ENCODE measurements at places on chromosomes 6 and 20.

DNA sequence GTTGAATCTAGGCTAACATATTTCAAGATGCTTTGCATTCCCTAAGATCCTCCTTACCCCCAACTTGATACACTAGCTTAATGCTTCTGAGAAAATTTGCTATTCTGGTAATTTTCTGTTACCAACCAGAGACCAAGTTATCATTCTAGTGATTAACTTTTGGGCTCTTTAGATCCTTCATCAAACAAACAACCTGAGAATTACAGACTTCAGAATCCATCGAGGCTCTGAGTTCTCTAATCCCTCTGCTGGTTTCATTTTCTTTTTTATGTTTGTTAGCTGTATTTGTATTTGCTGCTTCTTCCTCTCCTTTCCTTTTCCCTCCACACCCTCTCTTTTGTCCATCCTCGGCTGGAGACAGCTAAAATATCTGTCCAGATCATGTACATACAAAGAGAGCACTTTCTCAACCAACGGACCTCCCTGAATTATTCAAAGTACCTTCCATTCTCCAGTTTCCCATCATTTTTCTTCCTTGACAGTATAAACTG, 98.7 kb upstream of the RIPOR2 start:
- no peaks in the 10 kb centered on the region for H3K36me3 ChIP-seq
- no peak overlapping the region for H3K27ac ChIP-seq
- H3K27me3 ChIP-seq = no peaks in the 10 kb centered on the region

DNA sequence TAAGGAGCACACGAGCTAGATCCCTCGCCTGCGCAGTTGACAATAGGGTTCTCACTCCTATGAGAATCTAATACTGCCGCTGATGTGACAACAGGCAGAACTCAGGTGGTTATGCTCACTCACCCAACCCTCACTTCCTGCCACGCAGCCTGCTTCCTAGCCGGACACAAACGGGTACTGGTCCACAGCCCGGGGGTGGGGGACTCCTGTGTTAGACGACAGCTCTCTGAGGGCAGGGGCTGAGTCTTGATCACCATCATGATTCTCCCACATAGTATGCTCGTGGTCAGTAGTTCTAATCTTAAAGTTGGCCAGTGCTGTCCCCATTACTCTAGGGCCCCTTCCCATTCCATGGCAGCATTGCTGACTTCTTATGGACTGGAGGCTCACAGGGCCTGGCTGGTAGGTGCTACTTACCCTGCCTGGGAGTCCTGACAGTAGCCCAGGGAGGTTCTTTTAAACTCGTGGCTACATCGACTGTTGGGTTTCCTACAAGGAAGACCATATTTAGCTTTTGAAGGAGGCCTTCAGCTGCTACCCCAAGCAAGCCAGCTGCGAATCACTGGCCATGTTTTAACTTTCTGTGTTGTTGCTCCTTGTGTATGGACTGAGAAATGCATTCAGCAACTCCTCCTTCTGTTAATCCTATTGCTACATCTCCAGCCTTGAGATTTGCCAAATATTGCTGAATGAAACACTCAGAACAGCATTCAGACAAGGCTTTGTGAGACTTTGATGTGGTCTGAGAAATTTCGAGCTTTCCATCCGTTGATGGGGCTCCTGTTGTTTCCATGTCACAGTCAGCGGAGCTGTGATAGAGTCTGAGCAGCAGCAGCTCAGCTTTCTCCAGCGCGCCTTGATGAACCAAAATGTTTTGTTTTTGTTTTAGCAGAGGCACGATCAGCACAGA, 300.3 kb downstream of the NRN1 start:
- H3K27me3 ChIP-seq = no peaks in the 10 kb centered on the region
- H3K4me1 ChIP-seq = no peaks in the 10 kb centered on the region

GRCh38 chr6:112713402-112713801, 366.3 kb downstream of the RFPL4B start:
- H3K36me3 ChIP-seq = no peaks in the 10 kb centered on the region
- no peaks in the 10 kb centered on the region for H3K4me1 ChIP-seq
- no peaks in the 10 kb centered on the region for H3K27me3 ChIP-seq
- ATAC-seq = no peak

- no peaks in the 10 kb centered on the region for H3K4me1 ChIP-seq
- H3K27ac ChIP-seq = no peak overlapping the region
- no peak for ATAC-seq
- H3K36me3 ChIP-seq = no peaks in the 10 kb centered on the region
- H3K4me3 ChIP-seq = no peak overlapping the region
- no peaks in the 10 kb centered on the region for H3K27me3 ChIP-seq
These were observed 472.0 kb downstream of the CD109 start for GRCh38 chr6:74167976-74168375.

DNA sequence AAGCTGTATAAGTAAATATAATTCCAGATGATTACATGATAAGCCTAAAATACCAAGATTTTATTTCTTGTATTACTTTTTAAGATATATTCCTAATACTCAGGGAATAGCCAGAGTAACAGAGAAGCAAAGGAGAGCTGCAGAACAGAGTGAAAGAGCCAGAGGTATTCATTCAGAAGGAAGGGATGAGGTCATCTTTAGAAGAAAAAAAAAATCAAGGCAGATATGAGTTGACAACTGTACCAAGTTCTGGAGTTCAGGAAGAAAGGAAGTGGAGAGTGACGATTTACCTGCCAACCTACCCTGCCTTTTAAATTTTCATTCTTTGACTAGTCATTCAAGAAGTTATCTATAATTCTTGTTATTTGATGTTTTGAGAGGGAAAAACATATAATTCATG, 28.8 kb upstream of the NHSL1 start:
- peaks cover 6% of the 10 kb centered on the region for H3K4me1 ChIP-seq
- H3K4me3 ChIP-seq = no peak overlapping the region
- ATAC-seq = no peak
- H3K27me3 ChIP-seq = no peaks in the 10 kb centered on the region
- no peak overlapping the region for H3K27ac ChIP-seq

- H3K27ac ChIP-seq = no peak overlapping the region
- no peak for ATAC-seq
- H3K4me3 ChIP-seq = no peak overlapping the region
- H3K36me3 ChIP-seq = no peaks in the 10 kb centered on the region
- H3K4me1 ChIP-seq = peaks cover 6% of the 10 kb centered on the region
These were observed 104.9 kb downstream of the GJA10 start for GRCh38 chr6:89999154-89999553.
